Renal cortical epithelial cell (primary cell): ENCODE measurements at places on chromosomes 13 and 19. TPM values are rescaled to one million over a fixed set of nuclear protein-coding genes. Genes with fewer than 3 reads are reported as not detected.

GRCh38 chr13:109145631-109146030, 516.2 kb downstream of the MYO16 start:
- peak; percentile 66 for DNase-seq

DNA sequence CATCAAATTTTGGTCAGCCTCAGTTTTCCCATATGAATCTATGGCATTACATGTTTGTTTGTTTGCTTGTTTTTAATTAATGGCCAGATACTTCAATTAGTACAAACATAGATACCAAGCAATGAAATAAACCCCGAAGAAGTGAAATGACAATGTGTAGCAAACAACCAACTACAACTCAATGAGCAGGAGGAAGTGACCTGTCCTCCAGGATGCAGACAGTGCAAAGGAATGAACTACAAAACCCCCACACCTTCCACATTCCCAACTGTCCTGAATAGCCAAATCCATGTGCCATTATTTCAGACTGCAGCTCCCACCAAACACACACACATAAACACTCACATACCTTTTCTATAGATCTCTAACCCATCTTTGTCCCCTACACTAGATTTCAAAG, 45.0 kb upstream of the FAM124A start:
- DNase-seq: no peak

DNA sequence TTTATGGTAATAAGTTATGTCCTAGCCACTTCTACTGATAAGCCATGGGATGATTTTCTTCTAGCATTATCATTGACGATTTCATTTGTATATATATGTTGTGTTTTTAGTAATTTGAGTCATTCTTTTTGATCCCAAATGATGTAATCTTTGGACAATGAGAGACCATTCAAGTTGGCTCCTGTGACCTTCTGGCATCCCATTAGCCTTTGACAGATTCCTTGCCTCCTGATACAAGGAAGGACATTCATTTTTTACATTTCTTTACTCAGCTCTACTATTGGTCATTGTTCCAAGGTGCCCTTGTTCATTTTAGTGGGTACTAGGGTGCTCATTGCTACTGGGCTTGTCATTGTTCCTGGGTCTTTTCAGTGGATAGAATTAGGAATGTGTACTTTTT, 35.3 kb upstream of the MYCBP2 start:
- DNase-seq: no peak

- peak; percentile 25 for DNase-seq
These were observed at the start of gene ELSPBP1 for GRCh38 chr19:47994209-47994802. ELSPBP1 (plus strand) TSS chr19:47994632; CDS start chr19:48008668, 14,036 bp downstream.

Gene GET3
- 74.4 and 121 TPM in 2 replicates for total RNA-seq
